ENCODE measurements at places on chromosomes 6 and 20. TPM values are rescaled to one million over a fixed set of nuclear protein-coding genes. Genes with fewer than 3 reads are reported as not detected.

Gene EGFL8
- 14.6 TPM for polyA plus RNA-seq

DNA sequence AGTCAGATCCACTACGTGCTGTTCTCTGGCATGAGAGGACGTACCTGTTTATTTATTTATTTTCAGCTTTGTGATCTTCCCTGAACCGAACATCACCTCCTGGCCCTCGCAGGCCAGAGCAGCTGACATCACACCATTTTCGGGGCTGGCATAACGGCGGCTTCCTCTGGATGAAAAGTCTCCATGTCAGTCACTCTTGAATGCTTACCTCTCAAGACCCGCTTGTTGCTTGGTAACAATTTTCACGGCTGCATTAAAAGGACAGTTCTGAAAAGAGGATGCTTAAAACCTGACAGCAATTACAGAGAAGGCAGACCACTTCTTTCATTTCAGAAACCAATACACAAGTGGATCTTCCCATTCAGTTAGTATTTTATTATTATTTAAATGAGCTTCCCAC lies 159.8 kb upstream of the CDH4 start:
- DNase-seq = no peak

DNA sequence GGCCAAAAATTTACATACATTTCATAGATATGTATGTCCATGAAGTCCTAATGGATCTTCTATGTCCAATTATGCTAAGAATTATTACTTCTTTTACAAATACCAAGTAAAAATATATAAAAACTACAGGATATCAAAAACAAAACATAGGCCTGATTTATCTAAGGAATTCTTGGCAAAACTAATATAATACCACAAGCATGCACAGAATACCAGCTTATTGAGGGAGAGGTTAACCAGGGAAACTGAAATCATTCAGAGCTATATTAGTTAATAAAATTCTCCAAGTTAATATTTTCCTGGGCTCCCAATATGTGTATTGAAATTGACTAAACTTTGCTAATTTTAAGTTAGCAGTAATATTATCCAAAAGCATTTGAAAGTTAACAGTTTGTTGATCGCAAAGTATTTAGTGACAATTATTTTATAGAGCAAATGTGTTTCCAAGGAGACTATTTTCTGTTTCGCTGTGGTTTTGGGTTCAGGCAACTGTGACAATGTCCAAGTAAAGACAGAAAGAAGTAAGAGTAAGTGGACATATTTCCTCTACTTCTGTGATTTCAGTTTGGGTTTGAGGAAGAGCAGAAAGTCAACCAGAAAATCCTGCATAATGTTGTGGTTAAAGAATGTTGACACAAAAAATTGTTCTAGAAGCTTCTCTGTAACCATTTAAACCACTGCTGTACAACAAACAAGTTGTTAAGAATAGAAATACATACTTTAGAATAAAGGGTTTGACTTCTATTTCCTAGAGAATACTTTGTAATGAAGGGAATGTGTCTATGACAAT lies 167.4 kb downstream of the COL21A1 start:
- DNase-seq = no peak

- peak; percentile 49 for DNase-seq
Measured at GRCh38 chr6:39420300-39421265, 98.1 kb upstream of the KCNK16 start.

DNA sequence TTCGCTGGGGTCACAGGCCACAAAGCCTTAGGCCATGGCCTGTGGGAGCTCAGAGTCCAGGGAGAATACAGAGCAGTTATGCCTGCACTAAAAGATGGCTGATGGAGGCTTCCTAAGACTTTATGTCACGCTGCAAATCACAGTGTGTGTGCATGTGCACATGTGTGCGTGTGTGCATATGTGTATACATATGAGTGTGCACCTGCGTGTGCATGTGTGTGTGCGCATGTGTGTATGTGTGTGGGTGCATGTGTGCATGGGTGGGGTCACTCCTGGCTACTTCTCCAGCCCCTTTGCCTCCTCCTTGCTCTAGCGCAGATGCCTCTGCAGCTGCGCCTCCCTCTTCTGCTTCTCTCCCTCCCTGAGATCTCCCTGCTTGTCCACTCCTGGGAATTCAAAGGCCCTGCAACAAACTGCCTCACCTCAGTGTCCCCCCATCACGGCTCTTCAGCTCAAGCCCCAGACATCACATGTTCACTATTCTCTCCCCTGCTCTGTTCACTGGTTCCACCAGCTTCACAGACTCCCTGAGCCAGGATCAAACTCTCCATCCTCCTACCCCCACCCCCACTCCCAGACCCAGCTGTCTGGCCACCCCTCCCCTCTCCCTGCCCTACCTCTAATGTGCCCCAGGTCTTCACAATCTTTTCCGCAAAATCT lies 84.4 kb upstream of the NNAT start:
- DNase-seq = no peak

- DNase-seq = no peak
Measured at GRCh38 chr6:36076178-36077063, 48.8 kb downstream of the MAPK14 start.

All from stomach (tissue), 19 donors.